ENCODE measurements at places on chromosomes 1 and 21. TPM values are rescaled to one million over a fixed set of nuclear protein-coding genes. Genes with fewer than 3 reads are reported as not detected.
A peak's percentile ranks its signal among the peaks of the same experiment; 100 is the strongest.

VANGL2 gene
- total RNA-seq = 17.7 TPM

DNA sequence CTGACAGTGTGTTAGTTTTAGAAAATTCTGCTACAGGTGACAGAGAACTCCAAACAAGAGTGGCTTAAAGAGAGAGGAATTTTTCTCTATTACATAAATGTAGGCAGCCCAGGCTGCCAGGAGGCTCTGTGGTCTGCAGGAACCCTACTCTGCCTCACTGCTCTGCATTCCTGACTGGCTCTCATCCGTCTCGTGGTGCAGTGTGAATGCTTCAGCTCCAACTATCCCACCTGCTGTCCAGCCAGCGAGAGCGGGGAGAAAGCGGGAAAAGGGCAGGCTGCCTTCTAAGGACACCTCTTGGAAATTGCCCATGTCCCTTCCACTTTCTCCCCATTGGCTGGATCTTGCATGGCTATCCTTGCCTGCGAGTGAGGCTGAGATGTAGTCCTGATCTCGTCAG lies 131.3 kb downstream of the PEX14 start:
- no peak for DNase-seq

FCMR gene
- total RNA-seq = not detected

GBP2 gene
- total RNA-seq = 1.6 TPM

ARV1 gene
- 17.1 TPM for total RNA-seq

DNA sequence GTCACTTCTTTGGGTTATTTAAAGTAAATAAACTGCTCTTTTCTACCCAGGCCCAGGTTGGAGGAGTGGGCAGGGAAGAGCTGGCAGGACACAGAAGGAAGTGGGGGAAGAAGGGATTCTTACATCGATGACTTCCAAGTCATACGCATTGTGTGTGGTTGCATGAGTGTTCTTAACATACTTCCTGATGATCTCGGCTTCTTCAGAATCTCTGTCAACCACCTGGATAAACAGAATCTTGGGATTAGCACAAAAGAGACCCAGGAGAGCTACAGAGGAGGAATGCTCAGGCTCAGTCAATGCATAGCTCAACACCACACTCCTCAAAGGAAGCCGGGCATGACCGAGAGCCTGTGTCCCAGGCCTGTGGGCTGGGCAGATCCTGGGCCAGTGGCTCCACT lies 42.1 kb downstream of the PARP1 start:
- no peak for DNase-seq

CACNA1E gene
- total RNA-seq = not detected

- DNase-seq = peak; percentile 85
These were observed 844 bp downstream of the NIBAN1 start for GRCh38 chr1:184973272-184974055.

GRCh38 chr1:174871886-174872285 lies 127.9 kb upstream of the CACYBP start:
- DNase-seq = no peak

CNKSR1 gene
- total RNA-seq = 1.1 TPM

DNA sequence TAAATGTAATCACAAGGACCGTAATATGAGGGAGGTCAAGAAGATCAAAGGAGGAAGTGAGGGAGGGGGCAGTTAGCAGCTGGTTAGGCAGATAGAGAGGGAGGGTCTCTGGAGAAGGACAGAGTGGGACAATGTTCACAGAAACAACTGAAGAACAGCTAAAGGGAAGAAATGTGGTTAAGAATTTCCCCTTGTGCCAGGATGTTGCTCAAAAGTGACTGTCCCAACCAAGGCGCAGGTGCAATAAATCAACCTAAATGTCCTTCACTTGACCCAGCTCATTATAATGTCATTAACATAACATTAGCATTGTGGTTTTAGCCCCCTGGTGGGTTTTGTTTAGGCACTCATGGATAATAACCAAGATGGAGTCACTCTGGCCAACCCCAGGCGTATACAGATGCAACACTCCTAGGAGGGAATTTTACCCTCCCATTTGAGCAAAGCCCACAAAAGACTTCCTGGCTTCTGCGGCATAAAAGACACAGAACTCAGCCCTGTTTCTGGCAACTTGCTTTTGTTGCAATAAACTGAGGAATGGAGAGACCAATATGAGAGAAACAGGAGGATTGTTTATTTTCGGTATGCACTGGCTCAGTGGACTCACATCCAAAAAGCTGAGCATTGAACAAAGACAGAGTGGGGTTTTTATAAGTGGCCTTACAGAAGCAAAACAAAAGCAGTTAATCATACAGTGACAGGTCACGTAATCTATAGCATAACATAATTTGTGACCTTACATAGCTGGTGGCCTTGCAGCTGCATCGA lies 7.3 kb upstream of the CA6 start:
- DNase-seq = no peak

DNA sequence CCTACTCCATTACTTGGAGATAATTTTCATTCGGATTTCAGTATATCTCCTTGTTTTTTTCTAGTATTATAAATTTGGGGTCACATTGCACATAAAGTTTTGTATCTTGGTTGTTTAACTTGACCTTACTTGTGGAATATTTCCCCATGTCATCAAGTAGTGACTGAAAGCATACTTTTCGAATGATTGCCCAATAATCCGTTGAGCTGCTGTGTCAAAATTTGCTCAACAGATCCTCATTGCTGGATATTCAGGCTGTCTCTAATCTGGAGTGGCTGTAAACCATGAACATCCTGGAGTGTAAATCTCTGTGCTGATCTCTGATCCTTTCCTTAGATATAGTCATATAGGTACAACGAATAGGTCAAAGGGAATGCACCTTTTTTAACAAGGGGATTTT lies 4.9 kb downstream of the NIPAL3 start:
- no peak for DNase-seq

DNA sequence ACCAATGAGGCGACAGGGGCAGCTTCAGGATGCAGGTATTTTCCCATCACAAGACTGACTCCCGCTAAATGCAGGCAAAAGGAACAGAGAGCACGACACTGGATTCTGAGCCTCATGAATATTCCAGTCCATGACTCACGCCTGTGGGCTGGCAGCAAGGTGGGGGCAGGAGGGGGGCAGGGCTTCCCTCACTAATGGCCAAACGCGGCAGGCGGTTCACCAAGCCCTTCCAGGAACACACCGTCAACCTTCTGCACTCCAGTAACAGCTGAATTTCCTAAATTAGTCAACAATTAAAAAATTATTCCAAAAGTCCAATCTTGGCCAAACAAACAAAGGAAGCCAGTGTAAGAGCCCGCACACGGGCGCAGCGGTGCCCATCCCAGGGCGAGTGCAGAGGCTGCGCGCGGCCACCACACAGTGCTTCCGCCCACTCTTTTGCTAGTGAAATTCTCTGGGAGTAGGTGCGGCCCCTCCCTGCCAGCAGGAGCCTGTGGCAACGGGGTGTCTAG lies 12.5 kb upstream of the GPR153 start:
- DNase-seq = no peak

Data from osteocyte (in vitro differentiated cells).